ENCODE measurements at places on chromosomes 2 and 18. TPM values are rescaled to one million over a fixed set of nuclear protein-coding genes. Genes with fewer than 3 reads are reported as not detected.

DNA sequence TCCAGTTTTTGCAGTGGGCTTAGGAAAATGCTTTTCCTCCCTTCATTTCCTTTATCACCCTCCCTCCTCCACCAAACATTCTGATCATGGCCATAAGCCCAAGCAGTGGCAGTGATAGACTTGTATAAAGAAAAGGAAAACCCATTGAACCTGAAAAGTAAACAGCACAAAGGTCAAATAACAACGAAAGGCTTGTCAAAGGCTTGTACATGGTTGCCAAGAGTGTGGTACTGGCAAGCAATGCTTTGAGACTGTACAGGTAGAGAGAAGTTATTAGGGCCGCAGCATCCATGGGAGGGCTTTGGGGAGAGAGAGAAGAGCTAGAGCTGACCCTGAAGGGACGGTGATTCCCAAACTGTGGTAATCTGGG is 2.1 kb upstream of the VWA3B start:
- H3K27me3 ChIP-seq = no peaks in the 10 kb centered on the region
- no peak overlapping the region for H3K4me3 ChIP-seq
- peaks cover 6% of the 10 kb centered on the region for H3K4me1 ChIP-seq
- H3K27ac ChIP-seq = no peak overlapping the region
- DNase-seq = no peak

- DNase-seq = no peak
- H3K27ac ChIP-seq = no peak overlapping the region
- H3K4me3 ChIP-seq = no peak overlapping the region
- no peaks in the 10 kb centered on the region for H3K36me3 ChIP-seq
Observed at GRCh38 chr2:238552226-238552625, 125.5 kb downstream of the ASB1 start.

- no peaks in the 10 kb centered on the region for H3K4me1 ChIP-seq
- no peaks in the 10 kb centered on the region for H3K36me3 ChIP-seq
- DNase-seq = no peak
- H3K27me3 ChIP-seq = no peaks in the 10 kb centered on the region
Observed at GRCh38 chr2:39264733-39265132, 21.0 kb upstream of the CDKL4 start.

Gene TIGD1
- 6.0 TPM for total RNA-seq

Gene IL1F10
- not detected for total RNA-seq
